Heart left ventricle (tissue), 16 donors: ENCODE measurements at places on chromosomes 12 and 14.

DNA sequence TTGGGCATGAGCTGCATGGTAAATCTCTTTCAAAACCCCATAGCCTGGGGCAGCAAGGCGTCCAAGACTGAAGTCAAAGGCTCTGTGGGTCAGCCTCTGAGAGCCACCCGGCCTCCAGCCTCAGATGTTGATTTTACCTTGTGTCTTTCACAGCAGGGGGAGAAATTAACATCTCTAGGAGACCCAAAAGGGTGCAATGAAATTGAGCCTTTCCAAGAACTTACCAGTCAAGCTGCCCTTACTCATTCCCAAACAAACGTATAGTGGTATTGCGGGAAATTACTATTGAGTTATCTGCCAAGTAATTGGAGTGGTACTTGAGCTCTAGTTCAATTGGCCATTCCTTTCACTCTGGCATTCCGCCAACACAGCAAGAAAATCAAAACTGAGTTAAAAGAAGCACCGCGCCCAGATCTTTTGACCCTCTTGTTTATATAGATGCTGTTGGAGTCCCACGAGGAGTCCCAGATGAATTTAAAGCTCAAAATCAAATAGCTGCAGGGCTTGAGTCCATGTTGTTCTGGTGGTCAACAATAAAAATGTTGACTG lies 380.7 kb upstream of the SYT1 start:
- DNase-seq: no peak

GRCh38 chr14:104981699-104982541 lies 3.7 kb upstream of the CLBA1 start:
- DNase-seq: peak; percentile 41

DNA sequence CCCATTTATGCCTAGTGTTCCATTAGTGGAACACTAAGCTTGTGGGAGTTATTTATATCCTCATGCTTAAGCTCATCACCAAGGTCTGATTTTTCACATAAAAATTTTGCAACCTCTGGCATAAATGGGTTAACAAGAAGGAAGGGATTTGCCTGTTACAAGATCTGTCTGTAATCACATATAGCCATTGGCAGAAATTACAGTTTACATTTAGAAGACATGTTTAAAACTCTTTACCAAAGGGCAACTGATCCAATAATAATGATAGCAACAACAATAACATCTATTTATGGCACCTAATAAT lies 422.9 kb downstream of the ZFP36L1 start:
- no peak for DNase-seq

DNA sequence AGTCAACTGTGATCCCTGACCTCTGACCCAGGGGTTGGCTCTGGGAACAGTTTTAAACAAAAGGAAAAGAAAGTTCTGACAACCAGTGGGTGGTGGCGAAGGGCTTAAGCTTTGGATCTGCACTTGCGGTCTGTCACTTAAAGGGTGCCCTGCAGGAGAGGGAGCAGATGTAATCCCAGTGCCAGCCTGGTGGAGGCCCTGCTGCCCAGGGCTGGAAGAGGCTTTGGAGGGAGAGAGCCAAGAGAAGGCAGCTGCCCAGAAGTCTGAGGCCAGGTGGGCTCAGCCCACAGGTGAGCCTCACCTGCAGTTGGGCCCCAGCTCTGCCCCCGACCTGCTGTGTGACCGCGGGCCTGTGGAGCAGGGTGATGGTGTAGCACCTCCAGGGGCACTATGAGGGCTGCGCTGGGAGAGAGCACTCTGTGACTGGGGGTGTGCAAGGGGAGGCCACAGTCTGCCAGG lies 19.1 kb downstream of the SH2B3 start:
- no peak for DNase-seq

DNA sequence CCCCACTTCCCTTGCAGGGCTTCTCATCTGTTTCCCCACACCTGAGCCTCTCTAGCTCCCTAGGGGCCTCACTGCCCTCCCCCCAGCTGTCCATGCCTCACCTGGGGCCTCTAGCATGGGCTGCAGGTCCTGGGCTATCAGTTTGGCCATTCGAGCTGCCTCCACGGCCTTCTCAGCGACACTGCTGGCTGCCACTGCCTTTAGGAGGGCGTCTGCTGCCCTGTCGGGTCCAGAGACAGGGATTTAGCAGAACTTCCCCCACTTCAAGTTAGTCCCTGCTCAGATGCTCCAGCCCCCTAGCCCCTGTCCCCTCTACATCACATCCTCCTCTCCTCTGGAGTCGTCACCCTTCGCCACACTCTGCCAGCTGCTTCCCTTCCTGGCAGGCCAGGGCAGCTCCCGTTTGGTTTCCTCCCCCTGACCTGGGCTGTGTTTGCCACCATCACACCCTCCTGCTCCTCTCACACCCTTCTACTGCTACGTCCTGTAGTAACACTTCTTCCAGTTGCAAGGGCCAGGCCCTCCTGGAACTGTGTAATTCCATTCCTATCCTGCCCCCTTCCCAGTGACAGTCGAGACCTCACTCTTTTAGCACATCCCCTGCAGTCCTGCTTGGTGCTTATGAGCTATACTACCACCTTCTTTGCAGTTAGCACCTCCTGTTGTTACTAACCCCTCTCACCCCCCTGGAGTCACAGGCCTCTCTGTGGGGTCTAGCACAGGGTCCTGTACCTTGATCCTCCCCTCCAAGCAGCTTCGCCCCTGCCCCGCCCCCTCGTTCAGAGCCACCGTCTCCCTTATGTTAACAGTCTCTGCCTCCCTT lies 4.3 kb upstream of the AP1G2 start:
- DNase-seq: no peak

DNA sequence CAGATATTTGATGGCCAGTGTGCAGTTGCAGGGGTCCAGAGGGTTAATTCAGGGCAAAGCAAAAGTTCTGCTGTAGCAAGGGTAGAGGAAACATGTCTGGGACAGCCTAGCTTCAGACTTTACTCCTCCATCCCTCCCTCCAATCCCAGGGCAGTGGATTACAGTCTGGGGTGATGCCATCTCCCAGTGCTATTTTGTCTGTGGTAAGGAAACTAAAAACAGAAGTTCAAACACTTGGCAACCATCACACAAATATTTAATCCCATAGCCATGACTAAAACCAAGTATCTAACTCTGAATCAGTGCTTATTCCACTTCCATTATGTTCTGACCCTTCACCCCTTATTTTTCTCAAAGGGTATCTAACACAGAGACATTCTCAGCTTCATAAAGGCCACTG lies 61.8 kb downstream of the PIK3C2G start:
- DNase-seq: no peak

DNA sequence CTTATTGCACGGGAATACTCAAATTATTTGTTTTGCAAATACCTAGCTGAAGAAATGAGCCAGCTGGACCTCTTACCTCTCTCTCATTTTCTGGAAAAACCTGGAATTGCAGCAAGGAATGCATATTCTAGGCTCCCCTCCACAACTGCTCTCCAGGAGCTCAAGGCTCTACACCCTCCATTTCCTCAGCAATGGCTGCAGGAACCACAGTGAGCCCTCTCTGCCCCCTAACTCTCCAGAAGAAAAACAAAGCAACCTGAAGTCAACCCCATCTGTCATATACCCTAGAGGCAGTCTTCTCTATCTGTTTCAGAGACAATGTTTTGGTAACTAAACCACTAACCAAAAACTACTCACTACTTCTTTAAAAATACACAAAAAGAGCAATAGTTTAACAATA lies 221.6 kb downstream of the SLC25A21 start:
- no peak for DNase-seq

DNA sequence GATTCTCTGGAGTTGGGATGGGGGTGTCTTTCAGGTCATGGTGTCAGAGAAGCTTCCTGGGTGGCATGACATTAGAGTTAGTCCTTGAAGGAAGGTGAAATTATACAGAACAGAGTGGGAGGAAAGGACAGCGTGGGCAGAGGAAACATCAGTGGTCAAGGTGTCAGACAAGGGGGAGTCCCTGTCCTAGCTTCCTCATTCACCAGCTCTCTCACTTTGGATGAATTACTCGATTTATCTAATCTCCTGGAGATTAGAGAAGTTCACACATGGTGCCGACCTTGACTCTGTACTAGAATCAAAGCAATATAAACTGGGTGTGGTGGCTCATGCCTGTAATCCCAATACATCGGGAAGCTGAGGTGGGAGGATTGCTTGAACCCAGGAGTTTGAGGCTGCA lies 492.9 kb downstream of the VRK1 start:
- no peak for DNase-seq

DNA sequence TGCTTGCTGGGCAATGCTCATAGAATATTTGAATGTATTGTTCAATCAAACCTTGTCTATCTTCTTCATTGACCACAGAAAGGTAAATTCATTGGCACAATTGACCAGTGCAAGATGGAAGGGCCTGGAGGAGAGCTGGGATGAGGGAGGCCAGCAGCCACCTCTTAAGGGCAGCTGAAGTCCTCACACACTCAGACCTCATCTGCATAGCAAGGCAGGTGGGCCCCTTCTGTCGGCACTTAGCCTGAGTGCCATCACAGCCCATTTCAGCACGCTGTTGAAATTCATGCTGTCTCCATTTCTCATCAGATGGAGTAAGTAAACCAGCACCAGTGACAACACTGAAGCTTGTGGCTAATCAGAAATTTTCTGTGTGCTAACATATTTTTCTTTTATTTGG lies 25.4 kb upstream of the HMGA2 start:
- no peak for DNase-seq

DNA sequence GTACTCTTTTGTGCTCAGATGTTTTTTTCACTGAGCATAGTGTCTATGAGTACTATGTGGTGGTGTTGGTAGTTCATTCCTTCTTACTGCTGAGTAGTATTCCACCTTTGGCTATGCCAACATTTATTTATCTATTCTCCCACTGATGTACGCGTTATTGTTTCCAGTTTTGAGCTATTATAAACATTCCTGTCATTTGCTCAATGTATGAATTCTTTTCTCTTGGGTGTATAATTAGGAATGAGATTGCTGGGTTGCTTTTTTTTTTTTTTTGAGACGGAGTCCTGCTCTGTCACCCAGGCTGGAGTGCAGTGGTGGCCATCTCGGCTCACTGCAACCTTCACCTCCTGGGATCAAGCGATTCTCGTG lies 37.5 kb upstream of the SLC2A3 start:
- DNase-seq: no peak

DNA sequence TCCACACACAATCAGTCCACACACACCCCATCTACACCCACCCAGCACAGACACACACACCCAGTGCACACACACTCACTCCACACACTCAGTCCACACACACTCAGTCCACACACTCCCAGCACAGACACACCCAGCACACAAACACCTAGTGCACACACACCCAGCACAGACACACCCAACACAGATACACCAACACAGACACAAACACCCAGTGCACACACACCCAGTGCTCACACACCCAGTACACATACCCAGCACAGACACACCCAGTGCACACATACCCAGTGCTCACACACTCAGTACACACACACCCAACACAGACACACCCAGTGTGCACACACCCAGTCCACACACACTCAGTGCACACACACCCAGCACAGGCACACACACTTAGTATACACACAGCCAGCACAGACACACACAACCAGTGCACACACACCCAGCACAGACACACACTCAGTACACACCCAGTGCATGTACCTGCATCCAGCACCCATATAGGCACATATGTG lies 63.8 kb downstream of the ADGRD1 start:
- DNase-seq: no peak

DNA sequence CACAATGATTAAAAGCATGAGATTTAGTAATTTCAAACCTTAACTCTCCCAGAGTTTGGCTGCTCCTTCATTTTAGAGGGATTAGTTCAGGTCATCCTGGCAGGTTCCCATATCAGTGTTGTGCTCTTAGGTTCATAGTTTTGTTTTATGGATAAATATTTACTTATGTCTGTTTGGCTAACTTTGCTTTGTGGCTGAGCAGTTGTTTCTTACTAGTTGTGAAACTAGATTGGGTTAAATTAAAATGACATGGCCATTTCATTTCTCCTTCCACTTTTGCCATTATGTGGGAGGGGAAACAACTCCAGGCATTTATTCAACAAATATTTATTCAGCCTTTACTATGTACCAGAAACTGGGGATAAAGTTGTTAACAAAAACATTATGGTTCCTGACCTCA lies 158.8 kb downstream of the TMTC3 start:
- no peak for DNase-seq

DNA sequence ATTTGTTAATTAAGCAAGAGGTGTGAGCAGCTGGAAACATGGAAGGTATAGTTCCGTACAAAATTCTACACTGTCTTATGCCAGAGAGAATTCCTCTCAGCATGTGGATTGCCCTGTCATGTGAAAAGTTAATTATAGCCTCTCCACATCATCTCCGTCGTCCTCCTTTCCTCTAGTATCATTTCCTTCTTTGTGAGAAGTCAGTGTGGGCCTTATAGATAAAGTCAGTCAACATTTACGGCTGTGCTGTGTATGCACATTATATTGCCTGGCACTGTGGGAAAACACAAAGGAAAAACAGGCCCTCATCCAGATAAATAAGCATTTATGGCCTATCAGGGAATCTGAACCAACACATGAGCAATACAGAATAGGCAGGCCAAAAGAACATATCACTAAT lies 236.6 kb downstream of the SEC23A start:
- no peak for DNase-seq

DNA sequence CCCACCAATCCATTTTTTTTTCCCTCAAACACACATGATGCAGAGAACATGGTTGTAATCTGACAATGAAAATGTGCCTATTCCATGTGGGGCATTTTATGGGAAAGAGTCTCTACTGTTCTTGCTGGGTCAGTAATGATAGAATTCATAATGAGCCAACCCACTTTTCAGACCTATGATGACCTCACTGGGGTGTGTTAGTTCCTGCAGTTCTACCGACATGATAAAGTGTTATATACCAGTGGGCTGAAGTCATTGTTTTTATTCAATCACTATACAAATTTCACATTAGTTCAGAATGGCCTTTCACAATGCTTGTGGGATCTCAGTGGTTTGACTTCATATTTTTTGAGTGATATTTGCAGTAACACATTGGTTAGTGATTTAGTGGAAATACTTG lies 47.5 kb downstream of the PPFIBP1 start:
- DNase-seq: no peak

GRCh38 chr12:93592641-93593406 lies 20.3 kb downstream of the SOCS2 start:
- DNase-seq: no peak

DNA sequence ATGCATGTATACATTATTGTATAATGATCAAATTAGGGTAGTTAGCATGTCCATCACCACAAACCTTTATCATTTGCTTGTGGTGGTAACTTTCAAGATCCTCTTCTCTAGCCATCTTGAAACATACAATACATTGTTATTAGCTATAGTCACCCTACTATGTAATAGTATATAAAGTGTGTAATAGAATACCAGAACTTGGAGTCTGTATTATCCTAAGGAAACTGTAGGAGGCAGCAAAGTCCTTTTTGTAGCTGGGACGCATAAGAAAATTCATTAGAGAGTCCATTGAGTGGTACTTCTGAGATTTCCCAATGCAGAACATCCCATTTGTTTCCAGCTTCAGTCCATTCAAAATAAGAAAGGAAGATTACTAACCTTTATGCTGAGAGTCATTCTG lies 325.9 kb upstream of the LRFN5 start:
- DNase-seq: no peak

- no peak for DNase-seq
Observed at GRCh38 chr14:89366864-89367778, 49.9 kb downstream of the FOXN3 start.
